ENCODE measurements at places on chromosomes 3 and 15. TPM values are rescaled to one million over a fixed set of nuclear protein-coding genes. Genes with fewer than 3 reads are reported as not detected.

LRRC31 gene
- total RNA-seq: 0.14 TPM

ZPLD1 gene
- 0.07 TPM for total RNA-seq

MESP1 gene
- 2.7 TPM for total RNA-seq

GOLGA8S gene
- total RNA-seq: not detected

CLDN18 gene
- not detected for total RNA-seq

DNA sequence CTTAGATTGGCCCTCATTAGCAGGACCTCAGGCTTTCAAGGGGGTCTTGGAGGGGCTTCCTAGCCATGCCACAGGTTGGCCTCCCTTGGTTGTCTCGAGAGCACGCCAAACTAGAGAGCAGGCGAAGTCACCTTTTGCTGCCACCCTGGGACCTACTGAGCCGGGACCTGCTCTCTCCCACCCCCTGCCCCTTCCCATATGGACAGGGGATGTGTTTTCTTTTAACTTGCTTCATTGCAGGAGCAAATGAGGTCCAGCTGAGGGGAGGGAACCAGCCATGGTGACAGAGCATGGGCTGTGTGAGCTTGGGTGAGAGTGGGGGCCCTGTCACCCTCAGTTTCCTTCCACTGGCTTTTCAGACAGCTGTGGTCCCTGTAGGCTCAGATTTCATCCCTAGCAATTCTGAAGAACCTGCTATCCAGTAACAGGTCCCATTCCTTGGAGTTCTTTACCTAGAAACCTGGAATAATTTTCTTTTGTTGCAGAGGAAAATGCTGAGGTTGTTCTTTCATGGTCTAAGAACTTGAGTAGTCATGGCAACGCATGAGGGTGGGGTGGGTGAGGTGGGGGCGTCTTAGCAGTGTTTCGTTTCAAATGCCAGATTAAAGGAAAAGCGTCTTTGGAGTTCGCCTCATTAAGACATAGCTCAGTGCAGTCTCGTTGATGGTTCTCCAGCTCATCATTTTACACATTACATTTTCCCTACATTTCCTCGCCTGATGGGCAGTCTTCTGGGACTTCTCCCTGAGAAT is 20.1 kb upstream of the MAGEF1 start:
- DNase-seq: no peak

Data from epithelial cell of proximal tubule (primary cell).